ENCODE measurements at places on chromosomes 4 and X.
A peak's percentile ranks its signal among the peaks of the same experiment; 100 is the strongest.

DNA sequence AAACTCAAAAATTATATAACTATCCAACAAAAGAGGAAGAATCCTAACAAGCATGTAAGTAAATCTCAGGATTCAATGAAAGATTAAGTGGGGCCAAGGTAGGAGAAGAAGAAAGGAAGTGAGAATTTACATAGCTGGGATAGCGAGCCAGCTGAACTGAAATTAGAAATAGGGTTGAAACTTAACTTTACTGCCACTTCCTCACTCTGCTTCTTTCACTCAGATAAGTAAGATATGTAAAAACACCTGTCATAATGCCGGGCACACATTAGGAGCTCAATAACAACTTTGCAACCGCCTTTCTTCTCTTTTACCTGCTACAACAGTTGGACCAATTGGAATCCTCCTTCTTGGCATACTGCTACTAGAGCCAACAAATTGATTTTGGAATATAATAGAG lies 129.4 kb downstream of the CNKSR2 start:
- no peak for DNase-seq

GRCh38 chr4:24007860-24008261 lies 118.0 kb upstream of the PPARGC1A start:
- DNase-seq: no peak

GRCh38 chr4:59517007-59517406 lies 1683.1 kb upstream of the ADGRL3 start:
- no peak for DNase-seq

GRCh38 chr4:105551965-105552746 lies at the start of gene ARHGEF38:
ARHGEF38 (plus strand) TSS chr4:105552620; CDS start chr4:105552766, 146 bp downstream.
- no peak for DNase-seq

DNA sequence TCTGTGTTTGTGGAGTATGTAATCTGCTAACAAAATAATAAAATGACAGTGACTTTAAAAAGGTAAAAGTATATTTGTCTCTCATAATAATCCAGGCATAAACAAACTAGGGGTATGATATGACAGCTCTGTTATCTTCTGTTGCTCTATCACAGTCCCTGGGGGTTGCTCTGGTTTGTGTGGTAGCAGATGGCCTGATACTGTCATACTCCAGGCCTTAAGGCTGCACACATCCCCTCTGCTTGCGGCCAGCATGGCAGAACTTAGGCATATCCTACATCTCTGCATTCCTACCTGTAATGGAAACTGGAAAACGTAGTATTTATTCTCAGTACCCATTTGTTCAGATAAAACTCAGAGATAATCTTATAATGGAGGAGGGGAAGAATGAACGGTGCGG lies 117.9 kb upstream of the HAND2 start:
- DNase-seq: no peak

- no peak for DNase-seq
These were observed 40.6 kb downstream of the GAB3 start for GRCh38 chrX:154710309-154710708.

- no peak for DNase-seq
These were observed 85.8 kb upstream of the PRPS1 start for GRCh38 chrX:107542500-107542899.

- DNase-seq: no peak
These were observed 47.7 kb downstream of the SOD3 start for GRCh38 chr4:24843096-24843495.

DNA sequence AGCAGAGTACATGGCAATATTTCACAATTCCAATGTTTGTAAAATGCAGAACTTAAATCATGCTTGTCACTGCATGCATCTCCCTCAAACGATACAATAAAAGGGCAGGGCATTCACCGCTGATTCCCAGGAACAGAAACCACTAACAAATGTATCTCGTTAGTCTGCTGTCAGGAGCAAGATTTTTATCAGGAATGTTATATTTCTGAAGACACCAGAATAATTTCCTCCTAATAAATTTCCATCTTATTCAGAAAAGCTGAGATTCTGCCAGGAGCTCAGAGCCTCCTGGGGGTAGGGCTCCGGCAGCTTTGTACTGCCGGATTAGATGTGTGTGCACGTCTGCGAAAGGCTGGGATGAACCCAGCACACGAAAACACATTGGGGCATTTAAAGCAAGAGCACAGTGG lies 54.0 kb upstream of the LDB2 start:
- DNase-seq: no peak

GRCh38 chrX:154695911-154696675 lies 42.7 kb upstream of the CTAG2 start:
- DNase-seq: no peak

GRCh38 chr4:164734484-164734883 lies 19.4 kb upstream of the SMIM31 start:
- DNase-seq: no peak

DNA sequence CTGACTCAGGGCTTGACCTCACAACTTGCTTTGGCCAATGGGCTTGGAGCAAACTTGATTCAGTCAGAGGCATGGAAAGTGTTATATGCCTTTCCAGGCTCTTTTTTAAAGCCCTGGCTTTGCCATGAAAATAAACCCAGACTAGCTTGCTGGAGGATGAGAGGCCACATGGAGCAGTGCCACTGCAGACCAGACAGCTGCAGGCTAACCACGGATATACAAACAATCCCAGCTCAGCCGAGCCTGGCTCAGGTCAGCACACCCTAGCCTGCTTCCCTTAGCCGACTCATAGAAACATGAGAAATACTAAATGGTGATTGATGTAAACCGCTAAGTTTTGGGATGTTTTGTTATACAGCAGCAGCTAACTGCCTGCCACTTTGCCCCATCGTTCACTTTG lies 345.1 kb downstream of the ARHGAP10 start:
- no peak for DNase-seq

DNA sequence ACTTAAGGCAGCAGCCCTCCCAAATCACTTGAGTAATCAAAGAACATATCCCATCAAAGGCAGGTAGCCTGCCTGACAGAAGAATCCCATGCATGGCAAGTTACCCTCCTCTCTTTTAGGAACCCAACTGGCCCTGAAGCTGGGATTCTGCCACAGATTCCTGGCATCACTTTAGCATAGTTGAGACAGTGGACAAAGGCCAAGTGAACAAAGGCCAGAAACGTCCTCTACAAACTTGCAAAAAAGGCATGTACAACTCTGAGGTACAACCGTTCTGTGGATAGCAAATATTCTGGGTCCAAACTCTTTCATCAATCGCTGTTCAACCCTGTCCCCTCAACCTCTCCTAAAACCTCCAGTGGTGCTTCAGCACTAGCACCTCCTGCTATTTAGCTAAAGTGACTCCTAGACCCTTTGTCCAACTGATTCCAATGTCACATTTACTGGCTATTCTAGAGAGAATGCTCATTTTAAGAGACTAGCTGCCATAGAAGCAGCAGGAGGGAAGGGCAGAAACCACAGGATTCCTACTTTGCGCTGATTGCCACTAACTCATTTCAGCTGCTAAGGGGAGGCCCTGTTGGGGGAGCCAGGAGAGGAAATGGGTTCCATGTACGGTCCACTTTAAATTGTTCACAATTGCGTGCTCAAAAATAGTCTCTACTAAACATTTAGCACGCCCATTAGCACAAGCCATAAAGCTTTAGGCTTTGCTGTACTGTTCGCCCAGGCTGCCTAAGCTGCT lies 105.9 kb downstream of the SHROOM4 start:
- no peak for DNase-seq

GRCh38 chr4:117154251-117154650 lies 68.9 kb upstream of the TRAM1L1 start:
- no peak for DNase-seq

GRCh38 chr4:87035881-87036509 lies 101.2 kb downstream of the AFF1 start:
- no peak for DNase-seq

DNA sequence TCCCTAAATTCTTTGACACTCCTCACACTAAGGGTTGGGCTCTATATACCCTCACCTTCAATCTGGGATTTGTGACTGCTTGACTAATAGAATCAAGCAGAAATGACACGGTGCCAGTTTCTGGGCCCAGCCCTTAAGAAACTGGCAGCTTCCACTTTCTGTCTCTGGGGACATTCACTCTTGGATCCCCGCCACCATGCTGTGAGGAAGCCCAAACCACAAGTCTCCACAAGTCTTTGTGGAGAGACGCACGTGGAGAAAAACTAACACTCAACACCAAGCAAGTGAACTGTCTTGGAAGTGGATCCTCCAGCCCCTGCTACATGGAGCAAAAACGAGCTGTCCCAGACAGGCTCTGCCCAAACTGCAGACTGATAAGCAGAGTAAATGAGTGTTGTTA lies 1.1 kb upstream of the EDNRA start:
- DNase-seq: no peak

- no peak for DNase-seq
These were observed 78.9 kb upstream of the SLC4A4 start for GRCh38 chr4:71259911-71260331.

- DNase-seq: no peak
These were observed 1.0 kb upstream of the USP27X start for GRCh38 chrX:49878128-49878833.

DNA sequence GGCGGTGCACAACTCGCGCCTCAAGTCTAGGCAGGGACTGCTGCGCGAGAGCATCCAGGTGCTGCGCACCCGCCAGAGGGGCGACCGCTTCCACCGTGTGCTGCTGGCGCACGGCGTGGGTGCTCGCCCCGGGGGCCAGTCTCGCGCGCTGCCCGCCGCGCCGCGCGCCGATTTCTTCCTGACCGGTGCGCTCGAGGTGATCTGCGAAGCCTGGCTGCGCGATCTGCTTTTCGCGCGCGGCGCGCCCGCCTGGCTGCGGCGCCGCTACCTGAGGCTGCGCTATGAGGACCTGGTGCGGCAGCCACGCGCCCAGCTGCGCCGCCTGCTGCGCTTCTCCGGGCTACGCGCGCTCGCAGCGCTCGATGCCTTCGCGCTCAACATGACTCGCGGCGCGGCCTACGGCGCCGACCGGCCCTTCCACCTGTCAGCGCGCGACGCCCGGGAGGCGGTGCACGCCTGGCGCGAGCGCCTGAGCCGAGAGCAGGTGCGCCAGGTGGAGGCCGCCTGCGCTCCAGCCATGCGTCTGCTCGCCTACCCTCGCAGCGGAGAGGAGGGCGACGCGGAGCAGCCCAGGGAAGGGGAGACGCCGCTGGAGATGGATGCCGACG lies 1.3 kb downstream of the CHST7 start:
- peak; percentile 24 for DNase-seq

DNA sequence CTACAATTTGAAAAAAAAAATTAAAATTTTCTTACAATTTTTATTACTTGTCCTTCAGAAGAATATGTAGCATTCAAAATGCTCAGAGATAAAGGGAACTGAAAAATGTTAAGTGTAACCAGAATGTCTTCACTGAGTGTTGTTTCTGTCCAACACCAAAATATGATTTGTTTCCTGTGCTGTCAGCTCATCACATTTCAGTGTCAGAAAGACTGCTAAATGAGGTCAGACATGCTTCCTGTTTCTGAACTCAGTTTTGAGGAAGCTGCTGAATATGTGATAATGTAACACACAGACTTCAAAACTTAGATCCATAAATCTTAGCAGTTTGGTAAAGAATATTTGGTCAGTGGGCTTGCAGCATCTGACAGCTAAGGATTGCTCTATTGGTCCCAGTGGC lies 1849.7 kb downstream of the PCDH7 start:
- no peak for DNase-seq

DNA sequence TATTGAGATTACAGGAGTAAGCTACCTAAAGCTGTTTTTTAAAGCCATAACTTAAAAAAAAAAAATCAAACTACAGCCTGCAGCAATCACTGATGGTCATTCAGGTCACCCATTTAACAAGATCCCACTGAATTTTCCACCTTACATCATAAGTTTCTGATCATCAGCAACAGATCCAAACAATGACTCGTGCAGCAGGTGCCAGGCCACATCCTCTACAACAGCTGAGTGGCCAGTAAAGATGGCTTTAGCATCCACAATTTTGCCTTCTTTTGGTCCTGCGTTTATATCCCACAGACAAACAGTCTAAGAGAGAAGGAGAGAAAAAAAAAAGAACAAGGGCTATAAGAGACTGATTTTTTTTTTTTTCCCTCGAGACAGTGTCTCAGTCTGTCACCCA lies 16.6 kb downstream of the RBBP7 start:
- DNase-seq: no peak

- peak; percentile 79 for DNase-seq
These were observed 93.2 kb upstream of the ATP8A1 start for GRCh38 chr4:42750091-42750490.

- DNase-seq: peak; percentile 80
These were observed 9.6 kb upstream of the MRPL1 start for GRCh38 chr4:77852892-77853495.

DNA sequence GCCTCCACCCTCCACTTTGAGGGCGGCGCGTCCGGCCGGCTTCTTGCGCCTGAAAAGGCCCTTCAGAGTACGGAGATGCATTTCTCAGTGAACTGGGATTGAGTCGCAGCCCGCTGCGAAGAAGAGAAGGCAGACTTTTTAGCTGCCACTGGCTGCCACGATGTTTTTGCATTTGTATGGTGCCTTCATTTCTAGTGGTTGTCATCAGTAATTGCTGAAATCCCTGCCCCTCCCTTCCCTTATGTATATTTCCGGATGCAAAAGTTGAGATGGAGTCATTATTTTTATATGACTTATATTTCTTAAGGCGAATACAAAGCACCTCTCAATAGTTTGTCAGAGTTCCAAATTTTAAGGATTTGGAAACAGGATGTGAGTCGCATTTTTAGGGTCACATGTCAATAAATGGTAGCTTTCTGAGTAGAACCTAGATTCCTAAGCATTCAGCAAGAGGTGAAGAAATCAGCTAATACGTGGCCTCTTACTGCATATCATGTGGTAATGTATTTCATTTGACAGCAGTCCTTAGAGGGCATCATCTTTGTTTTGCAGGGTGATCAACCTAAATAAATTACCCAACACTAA lies 658 bp downstream of the ATP6AP2 start:
- peak; percentile 44 for DNase-seq

DNA sequence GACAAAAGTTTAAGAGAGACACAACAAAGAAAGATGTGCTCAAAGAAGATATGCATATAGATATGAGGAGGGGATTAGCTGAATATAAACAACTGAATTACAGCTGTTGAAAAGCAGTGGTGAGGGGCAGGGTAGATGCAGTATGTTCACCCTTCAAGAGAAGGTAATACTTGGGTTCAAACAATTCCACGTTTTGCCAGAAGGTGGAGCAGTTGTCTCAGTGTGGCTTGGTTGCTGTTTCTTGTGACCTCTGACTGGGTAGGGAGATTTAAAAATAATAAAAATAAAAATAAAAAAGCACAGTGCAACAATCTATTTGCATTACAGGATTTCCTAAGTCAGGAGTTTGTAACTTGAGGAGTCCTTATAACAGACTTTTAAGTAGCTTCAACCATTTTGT lies 23.3 kb downstream of the PHOX2B start:
- no peak for DNase-seq

DNA sequence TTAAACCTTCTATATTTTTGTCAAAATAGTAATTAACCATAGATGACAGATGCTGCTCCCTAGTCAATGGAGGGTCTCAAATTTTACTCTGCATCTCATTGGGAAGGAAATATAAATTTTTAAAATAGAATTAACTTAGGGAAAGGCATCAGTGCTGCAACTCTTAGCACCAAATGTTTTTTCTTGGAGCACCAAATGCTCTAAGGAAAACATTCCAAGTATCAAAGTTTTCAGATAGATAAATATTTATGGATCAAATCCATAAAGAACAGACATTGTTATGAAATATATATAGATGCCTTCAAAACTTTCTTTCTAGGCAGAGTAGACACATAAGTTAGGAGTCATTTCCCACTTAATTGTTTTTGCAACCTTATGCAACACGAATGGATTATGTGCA lies 168.7 kb downstream of the ANTXR2 start:
- DNase-seq: no peak
